ENCODE measurements at places on chromosomes 3 and 15.

- peak; percentile 12 for DNase-seq
Observed at GRCh38 chr15:45134682-45135604, 5.1 kb downstream of the DUOX1 start.

DNA sequence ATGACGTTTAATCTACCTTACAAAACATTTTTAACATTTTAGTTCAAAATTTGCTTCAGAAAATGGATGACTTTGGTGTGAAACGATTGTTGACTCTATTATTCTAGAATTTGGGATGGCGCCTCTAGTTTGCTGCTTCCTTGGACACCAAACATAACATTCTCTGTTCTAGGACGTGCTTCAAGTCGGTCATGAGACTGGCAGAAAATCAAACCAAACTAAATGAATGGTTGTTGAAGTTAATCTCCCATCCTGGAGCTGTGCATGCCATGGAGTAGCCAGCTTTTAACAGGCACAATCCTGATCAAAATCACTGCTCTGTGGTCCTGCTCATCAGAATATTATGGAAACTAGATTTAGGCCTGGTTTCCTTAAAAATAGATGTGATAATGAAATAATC is 9.6 kb upstream of the LRRFIP2 start:
- DNase-seq = no peak

DNA sequence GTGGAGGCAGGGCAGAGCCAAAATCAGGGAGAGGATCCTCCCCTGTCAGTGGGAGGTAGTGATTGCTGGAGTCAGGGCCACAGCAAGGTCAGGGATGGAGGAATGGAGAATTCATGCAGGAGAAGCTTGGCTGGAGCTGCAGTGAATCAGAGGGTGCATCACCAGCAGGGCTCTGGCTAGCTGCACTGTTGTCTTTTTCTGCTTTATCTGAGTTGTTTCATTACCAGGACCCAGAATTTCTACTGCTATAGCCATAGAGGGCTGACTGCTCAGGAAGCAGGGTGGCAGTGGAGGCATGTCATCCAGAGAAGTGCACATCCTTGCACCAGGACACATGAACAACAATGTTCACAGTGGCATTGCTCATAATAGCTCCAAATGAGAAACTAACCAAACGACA is 113.5 kb upstream of the GALNT15 start:
- DNase-seq = no peak

DNA sequence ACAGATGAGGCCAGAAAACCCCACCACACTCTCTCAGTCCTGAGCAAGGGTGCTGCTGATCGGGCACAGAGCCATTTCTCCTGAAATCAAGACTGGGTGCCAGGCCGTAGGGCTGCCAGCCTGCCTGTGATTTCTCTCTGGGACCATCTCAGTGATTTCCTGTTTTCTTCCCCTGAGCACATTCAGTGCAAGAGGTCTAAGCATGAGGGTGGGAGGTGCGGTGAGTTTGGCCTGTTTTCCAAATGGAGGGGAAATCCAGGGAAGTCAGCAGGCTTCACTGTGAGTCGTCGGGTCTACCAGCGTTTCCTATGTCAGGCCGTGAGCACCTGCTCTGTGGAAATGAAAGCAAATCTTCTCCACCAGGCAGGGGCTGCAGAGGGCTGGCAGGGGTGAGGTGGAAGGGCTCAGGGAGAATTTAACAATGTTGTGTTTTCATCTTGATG is 82.3 kb downstream of the ST6GAL1 start:
- peak; percentile 88 for DNase-seq

GRCh38 chr15:35381328-35381727 is 164.6 kb downstream of the DPH6 start:
- DNase-seq = no peak

GRCh38 chr3:39754549-39754948 is 54.9 kb upstream of the MYRIP start:
- DNase-seq = no peak

DNA sequence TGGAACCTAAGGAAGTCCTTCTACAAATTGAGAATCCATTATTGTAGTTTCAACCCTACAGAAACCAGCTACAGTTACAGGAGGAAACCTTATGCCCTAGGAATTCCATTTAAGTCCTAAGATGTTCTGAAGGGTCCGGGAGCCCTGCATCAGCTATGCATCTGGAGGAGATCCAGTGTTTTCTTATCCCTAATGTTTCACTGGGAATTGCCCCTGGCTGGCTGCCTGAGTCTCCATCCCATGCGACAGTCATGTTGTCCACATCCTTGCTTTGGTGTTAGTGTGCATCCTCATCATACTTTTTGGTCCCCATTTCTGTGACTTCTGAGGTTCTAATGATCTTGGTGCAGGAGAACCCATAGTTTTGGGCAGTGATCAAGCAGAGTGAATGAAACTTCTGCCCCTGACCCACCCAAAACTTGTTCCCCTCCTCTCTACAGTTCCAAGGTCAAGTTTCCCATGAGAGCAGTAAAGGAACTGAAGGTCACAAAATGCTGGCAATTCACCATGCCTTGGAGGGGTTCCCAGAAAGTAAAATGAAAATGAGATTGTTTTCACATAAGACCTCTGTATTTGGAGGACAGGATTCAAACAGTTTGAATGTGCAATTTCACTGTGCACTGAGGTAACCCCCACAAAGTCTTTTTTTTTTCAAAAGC is 121.9 kb upstream of the PHLDB2 start:
- no peak for DNase-seq

DNA sequence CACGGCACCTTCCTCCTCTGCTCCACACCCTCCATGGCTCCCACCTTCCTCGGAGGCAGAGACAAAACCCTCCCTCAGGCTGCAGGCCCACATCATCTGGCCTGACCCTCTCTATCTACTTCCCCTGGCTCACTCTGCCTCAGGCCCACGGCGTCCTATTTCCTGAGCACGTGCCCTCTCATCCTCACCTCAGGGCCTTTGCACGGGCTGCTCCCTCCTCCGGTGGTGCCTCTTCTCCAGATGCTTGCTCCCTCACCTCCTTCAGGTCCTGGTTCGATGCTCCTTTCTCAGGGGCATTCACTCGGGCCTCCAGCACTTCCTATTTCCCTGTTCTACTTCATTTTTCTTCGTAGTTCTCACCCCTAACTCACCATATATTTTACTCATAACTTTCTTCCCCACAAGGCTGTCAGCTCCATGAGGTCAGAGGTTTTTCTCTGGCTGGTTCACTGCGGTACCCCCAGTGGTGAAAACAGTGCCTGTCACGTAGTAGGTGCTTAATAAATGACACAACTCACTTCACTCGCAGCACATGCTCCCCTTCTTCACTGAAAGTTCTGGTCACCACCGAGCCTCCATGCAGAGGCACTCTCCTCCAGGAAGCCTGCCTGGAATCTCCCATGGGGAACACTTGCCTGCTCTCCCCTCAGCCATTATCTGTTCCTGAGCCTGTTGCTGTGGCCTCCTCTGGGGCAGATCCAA is 130.7 kb downstream of the WNT7A start:
- DNase-seq = no peak

GRCh38 chr3:40167958-40168357 is 141.5 kb upstream of the EIF1B start:
- DNase-seq = no peak

GRCh38 chr3:15495461-15496340 is 25.8 kb downstream of the COLQ start:
- DNase-seq = no peak

DNA sequence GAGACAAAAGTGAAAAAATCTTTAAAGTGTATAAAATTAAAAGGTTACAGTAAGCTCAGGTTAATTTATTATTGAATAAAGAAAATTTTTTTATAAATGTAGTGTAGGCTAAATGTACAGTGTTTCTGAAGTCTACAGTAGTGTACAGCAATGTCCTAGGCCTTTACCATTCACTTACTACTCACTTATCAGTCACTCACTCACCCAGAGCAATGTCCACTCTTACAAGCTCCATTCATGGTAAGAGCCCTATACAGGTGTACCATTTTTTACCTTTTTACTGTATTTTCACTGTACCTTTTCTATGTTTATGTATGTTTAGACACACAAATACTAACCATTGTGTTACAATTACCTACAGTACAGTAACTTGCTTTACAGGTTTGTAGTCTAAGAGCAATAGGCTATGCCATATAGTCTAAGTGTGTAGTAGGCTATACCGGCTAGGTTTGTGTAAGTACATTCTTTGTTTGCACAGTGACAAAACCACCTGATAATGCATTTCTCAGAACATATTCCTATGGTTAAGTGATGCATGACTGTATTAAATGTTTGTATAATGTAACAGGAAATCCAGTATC is 38.1 kb upstream of the NECTIN3 start:
- no peak for DNase-seq

- no peak for DNase-seq
Observed at GRCh38 chr15:37638691-37639090, 295.7 kb upstream of the TMCO5A start.
